ENCODE measurements at places on chromosomes 13 and 19. TPM values are rescaled to one million over a fixed set of nuclear protein-coding genes. Genes with fewer than 3 reads are reported as not detected.
A peak's percentile ranks its signal among the peaks of the same experiment; 100 is the strongest.

DNA sequence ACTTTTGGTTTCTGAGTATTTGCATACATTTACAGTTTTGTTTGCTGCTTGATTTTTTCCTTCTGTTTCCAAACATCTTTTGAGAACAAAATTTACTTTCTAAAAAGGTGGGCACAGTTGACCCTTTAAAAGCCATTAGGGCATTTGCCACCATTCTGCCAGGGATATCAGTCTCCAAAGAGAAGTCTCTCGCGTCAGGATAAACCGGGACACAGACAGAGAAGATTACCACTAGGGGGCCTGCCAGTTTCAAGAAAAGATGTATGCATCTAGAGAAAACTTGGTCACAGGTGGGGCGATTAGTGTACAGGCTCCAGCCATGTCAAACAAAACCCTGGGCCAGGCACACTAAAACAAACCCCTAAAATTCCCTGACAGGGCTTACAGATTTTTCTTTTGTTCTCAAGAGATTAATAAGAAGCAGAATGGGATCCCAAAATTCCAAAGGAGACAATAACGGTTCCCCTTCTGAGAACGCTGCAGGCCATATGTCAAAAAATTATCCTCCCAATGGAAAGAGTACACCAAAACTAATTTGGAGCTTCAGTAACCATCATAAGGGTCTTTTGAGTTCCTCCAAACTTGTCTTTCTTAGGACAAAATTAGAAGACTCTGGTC is 10.7 kb upstream of the PABPC3 start:
- H3K27ac ChIP-seq: no peak overlapping the region
- H3K27me3 ChIP-seq: no peaks in the 10 kb centered on the region
- DNase-seq: no peak
- H3K4me1 ChIP-seq: no peaks in the 10 kb centered on the region
- no peak overlapping the region for H3K4me3 ChIP-seq

DNA sequence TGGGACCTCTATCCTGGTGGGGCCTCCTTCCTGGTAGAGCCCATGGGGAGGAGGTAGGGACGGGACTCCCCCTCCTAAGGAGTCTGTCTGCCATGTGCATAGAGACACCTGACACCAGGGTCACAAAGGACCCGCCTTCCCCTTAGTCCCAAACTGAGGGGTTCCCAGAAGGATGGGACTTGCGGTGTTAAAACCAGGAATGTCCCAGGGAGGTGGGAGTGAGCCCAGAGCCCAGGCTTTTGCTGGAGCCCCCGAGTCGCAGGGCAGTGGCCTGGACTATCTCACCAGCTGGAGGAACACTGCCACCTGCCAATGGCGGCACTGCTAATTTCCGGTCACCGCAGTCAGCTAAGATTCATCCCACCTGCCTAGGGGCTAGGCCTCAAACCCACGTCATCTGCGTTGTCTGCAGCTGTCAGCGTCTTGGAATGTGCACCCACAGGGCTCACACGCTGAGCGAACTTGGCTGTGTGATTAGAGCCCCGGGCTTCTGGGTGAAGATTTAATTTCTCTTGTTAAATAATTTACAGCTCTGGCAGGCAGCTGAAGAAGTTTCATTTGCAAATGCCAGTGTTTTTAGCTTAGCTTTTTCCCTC is 31.9 kb upstream of the ATP11A start:
- H3K27ac ChIP-seq: no peak overlapping the region
- peaks cover 3% of the 10 kb centered on the region for H3K4me1 ChIP-seq
- H3K4me3 ChIP-seq: no peak overlapping the region
- H3K27me3 ChIP-seq: no peaks in the 10 kb centered on the region

DNA sequence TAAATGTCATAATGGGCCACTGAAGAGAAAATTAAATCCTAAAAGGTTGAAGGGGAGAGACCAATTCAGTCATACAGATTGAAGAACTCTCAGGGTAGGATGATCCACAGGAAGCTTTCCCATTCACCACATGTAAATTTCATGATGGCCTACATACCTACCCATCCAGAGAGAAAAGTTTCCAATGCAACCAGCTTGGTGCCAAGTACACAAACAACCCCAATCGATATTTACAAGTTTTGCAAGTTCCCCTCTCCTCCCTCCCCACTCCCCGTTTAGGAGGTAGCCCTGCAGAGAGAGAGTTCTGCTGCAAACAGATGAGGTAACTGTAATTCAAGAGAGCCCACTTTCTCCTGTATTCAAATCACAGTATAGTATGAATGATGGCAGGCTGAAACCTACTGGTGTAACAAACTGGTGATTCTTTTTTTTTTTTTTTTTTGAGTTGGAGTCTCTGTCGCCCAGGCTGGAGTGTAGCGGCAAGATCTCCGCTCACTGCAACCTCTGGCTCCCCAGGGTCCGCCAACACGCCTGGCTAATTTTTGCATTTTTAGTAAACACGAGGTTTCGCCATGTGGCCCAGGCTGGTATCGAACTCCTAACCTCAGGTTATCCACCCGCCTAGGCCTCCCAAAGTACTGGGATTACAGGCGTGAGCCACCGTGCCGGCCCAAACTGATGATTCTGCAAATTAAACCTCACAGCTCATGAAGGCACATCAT is 14.4 kb downstream of the FOXO1 start:
- H3K36me3 ChIP-seq: no peaks in the 10 kb centered on the region
- H3K27me3 ChIP-seq: no peaks in the 10 kb centered on the region
- peaks cover 2% of the 10 kb centered on the region for H3K4me1 ChIP-seq
- no peak overlapping the region for H3K27ac ChIP-seq
- DNase-seq: no peak

- H3K4me1 ChIP-seq: no peaks in the 10 kb centered on the region
- H3K36me3 ChIP-seq: no peaks in the 10 kb centered on the region
- H3K27ac ChIP-seq: no peak overlapping the region
- H3K27me3 ChIP-seq: no peaks in the 10 kb centered on the region
- H3K4me3 ChIP-seq: no peak overlapping the region
Measured at GRCh38 chr13:73578251-73578875, 519.6 kb downstream of the KLF5 start.

- H3K27me3 ChIP-seq: no peaks in the 10 kb centered on the region
- H3K4me3 ChIP-seq: no peak overlapping the region
- no peaks in the 10 kb centered on the region for H3K36me3 ChIP-seq
- no peak for DNase-seq
Measured at GRCh38 chr13:91154558-91155353, 192.7 kb upstream of the MIR17HG start.

- no peak overlapping the region for H3K4me3 ChIP-seq
- H3K36me3 ChIP-seq: no peaks in the 10 kb centered on the region
- no peaks in the 10 kb centered on the region for H3K27me3 ChIP-seq
Measured at GRCh38 chr13:42547612-42548011, 26.3 kb upstream of the TNFSF11 start.

DNA sequence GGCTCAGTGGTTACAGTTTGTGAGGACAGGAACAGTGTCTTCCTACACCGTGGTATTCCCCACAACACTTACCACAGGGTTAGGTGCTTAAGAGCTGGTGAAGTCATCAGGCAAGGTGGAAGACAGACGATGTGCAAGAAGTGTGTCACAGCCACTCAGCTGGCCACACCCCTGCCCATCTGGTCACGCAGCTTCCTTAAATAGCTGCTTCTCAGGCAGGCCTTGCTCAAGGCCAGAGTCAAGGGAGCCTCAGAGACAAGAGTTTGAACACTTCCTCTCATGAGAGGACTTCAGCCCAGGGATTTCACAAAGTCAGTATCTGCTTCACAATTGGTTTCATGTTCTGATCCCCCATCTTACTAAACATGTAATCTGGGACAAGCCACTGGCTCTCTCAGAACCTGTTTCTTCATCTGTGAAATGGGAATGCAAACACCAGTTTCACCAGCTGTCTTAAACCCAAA is 80.3 kb upstream of the FRY start:
- no peaks in the 10 kb centered on the region for H3K27me3 ChIP-seq
- no peak for DNase-seq
- H3K4me3 ChIP-seq: no peak overlapping the region
- H3K27ac ChIP-seq: peak overlapping the region; percentile 49

GRCh38 chr13:40572961-40573360 is 93.5 kb downstream of the FOXO1 start:
- H3K27me3 ChIP-seq: no peaks in the 10 kb centered on the region
- no peak for DNase-seq
- no peak overlapping the region for H3K27ac ChIP-seq
- H3K4me1 ChIP-seq: no peaks in the 10 kb centered on the region
- H3K36me3 ChIP-seq: no peaks in the 10 kb centered on the region

- H3K27ac ChIP-seq: no peak overlapping the region
- DNase-seq: no peak
- H3K27me3 ChIP-seq: no peaks in the 10 kb centered on the region
- no peak overlapping the region for H3K4me3 ChIP-seq
- H3K4me1 ChIP-seq: no peaks in the 10 kb centered on the region
- H3K36me3 ChIP-seq: no peaks in the 10 kb centered on the region
Measured at GRCh38 chr13:111636271-111636670, 315.8 kb downstream of the TEX29 start.

GRCh38 chr19:48396016-48396823 is 2.8 kb downstream of the GRIN2D start:
- no peaks in the 10 kb centered on the region for H3K36me3 ChIP-seq
- DNase-seq: no peak
- H3K27ac ChIP-seq: no peak overlapping the region
- H3K4me1 ChIP-seq: peaks cover 6% of the 10 kb centered on the region

GRCh38 chr19:53957448-53958167 is 5.1 kb upstream of the CACNG8 start:
- H3K27ac ChIP-seq: no peak overlapping the region
- H3K27me3 ChIP-seq: peaks cover 34% of the 10 kb centered on the region
- no peak overlapping the region for H3K4me3 ChIP-seq
- H3K4me1 ChIP-seq: no peaks in the 10 kb centered on the region

DNA sequence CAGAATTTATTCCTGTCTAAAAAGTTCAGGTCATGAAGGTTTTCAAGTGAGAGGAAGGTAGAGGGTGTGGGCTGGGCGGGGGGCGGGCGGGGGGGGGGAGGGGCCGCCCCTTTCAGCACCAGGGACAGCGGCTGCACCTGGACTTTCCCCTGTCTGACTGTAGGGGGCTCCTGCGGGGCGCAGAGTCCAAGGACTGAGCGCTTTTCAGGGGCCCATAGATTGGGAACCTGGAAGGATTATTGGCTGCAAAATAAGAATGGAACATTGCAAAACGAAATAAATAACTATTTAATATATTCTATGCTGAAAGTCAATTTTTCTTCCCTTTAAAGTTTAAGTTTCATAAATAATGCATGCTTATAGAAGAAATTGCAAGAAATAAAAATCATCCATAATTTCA is 8.9 kb upstream of the CYP4F3 start:
- no peak overlapping the region for H3K27ac ChIP-seq
- peak; percentile 10 for DNase-seq
- no peaks in the 10 kb centered on the region for H3K4me1 ChIP-seq
- no peak overlapping the region for H3K4me3 ChIP-seq

- no peaks in the 10 kb centered on the region for H3K27me3 ChIP-seq
- H3K27ac ChIP-seq: no peak overlapping the region
- H3K4me3 ChIP-seq: no peak overlapping the region
- H3K4me1 ChIP-seq: no peaks in the 10 kb centered on the region
- DNase-seq: no peak
- no peaks in the 10 kb centered on the region for H3K36me3 ChIP-seq
Measured at GRCh38 chr13:99690426-99691174, 189.3 kb downstream of the TM9SF2 start.

DNA sequence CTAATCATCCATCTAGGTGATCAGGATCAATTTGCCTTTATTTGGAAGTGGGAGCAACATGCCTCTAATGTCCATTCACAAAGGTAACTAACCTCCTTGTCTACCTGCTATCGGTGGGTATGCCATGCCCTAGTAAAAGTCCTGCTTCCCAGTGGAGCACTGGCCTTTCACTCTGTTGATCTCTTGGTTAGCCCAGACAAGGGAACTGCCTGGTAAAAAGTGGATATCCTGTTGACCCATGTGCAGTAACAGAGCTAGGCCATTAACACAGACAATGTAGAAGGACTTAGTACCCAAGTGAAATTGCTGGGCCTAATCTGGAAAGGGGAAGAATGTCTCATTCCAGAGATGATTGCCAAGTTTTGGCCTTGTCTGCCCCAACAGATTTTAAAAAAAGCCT is 171.5 kb upstream of the CSNK1A1L start:
- no peak overlapping the region for H3K27ac ChIP-seq
- no peaks in the 10 kb centered on the region for H3K36me3 ChIP-seq
- H3K4me3 ChIP-seq: no peak overlapping the region
- DNase-seq: no peak

DNA sequence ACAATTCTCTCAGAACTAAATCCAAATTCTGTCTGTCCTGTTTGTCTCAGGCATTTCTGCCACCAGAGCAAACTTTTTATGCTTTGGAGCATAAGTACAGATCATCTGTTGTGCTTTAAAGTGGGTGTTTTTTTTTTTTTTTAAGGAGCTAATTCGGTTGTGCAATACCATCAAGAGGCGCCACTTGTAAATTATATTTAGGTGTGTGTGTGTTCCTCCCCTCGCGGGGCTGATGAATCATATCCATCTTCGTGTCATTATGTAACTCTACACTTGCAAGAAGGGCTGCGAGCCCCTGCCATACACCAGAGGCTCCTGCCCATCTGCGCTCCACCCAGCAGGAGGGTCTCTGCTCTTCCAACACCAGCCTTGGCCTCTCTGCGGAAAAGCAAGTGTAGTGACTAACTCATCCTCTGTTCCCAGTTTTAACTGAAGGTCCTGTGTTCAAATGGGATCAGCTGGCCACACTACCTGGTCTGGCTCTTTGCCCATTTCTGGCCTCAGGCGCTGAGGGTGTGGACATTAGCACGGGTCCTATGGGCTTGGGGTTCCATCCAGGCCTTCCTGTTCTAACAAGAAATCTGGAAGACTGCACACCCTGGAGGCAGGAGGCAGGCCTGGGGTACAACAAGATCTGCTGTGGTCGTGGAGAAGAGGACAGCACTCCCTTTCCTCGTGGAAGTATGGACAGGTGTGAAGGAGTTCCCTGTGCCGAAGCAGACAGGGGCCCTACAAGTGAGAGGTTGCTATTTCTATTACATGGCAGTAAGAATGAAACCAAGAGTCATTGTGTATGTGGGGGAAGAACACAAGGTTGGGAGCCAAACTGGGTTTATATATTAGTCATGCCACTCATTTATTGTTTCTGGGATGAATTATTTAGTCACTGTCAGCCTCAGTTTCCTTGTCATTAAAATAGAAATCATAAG is 96.1 kb upstream of the MBNL2 start:
- no peaks in the 10 kb centered on the region for H3K4me1 ChIP-seq
- H3K36me3 ChIP-seq: no peaks in the 10 kb centered on the region
- H3K27ac ChIP-seq: no peak overlapping the region
- H3K27me3 ChIP-seq: no peaks in the 10 kb centered on the region
- DNase-seq: no peak

The OR10H5 gene
- total RNA-seq: not detected

The CGB1 gene
- not detected for total RNA-seq

The PLVAP gene
- total RNA-seq: 11.7 TPM

The ZNF649 gene
- 14.4 TPM for total RNA-seq

The PSG11 gene
- total RNA-seq: 0.05 TPM

Data from thymus (tissue), 14 donors.